ENCODE measurements at places on chromosomes 6 and 20.

DNA sequence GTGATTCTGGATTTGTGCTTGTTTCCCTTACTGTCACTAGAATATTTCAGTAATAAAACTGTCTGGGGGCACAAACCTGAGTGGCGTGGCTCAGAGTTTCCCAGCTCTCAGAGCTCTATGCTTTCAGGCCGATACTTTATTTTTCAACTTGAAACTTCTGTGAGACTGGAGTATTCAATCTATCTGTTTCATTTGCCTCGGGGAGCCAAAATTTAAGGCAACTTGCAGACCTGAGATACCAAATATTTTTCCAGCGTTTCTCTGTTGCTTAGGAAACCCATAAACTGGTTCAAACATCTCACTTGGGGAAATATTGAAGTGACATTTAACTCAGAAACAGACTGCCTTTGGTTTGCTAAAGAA, 74.7 kb downstream of the SOBP start:
- DNase-seq, result no peak

DNA sequence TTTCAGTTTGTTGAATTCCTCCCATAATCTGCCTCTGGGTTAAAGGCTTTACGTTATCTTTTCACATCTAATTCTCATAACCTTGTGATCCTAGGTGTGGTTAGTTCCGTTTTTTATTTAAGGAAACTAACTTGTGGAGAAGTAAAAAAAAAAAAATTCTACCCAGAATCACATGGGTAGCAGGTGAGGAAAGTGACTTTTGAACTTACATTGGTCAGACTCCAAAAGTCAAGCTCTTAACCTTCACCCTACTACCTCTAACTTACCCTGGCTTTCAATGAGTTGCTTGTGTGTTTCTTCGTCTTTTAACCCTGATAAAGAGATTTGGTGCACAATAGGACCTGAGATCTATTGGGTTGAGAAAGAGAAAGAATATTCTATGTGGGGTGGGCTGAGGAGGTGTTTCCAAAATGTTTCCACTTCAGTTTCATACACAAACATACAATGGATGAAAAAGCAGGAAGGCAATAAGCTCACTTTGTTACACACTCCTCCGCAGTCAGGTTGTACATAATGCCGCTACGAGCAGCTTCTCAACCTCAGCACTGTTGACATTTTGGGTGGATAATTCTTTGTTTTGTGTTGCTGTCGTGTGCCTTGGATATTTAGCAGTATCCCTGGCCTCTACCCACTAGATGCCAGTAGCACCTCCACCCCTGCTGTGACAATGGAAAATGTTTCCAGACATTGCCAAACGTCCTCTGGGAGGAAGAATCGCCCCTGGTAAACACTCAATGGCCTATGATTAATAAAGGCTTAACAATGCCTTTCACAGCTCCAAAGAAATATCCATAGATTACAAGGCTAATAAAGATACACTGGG, 193.0 kb upstream of the ZNF217 start:
- DNase-seq, result no peak

DNA sequence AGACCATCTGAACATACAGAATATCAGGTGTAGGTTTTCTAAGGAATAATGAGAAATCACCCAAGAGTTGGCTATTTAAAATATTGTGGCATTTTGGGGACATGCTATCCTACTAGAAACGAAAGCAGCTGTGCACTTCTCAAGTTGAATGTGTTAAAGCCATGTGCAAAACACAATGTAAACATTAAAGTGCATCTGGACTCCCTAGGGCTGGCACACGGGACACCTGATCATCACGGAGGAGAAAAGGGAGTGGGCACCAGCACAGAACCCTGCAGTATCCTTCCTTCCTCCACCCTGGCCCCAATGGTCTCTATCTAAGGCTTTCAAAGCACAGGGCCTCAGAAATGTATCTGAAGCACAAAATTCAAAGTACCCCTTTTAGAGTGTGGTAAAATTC, 94.3 kb downstream of the INSM1 start:
- DNase-seq, result no peak

DNA sequence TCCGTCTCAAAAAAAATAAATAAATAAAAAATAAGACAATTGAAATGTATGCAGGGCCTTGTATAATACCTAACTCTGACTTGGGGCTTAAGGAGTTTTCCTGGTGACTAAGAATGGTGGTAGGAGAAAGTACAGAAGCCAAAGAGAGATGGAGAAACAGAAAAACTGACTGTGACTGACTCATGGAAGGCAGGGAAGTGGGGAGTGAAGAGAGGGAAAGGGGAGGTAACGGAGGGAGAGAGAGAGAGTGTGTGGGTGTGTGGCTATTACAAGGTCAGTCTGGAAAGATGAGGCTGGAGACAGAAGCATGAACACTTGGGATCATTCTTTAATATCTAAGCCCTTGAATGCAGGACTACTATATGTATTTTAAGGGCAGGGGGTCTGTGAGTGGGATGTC, 38.5 kb downstream of the SNRNP48 start:
- DNase-seq, result no peak

DNA sequence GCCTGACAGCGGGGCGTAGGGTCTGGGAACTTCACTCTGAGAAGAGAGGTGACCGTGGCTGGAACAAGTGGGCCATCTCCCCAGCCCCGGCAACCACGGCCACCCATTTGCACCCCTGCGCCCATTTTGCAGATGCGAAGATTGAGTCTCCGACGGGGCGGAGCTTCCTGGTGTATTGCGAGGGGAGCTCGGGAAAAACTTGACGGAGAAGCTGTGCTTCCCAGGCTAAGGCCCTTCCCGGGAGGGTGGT, 653 bp downstream of the ZNF335 start:
- DNase-seq, result no peak

- no peak for DNase-seq
These were observed 166.8 kb upstream of the CST7 start for GRCh38 chr20:24782301-24782700.

GRCh38 chr6:47727391-47727790, 29.0 kb downstream of the ADGRF4 start:
- no peak for DNase-seq

GRCh38 chr6:7633361-7633760, 43.4 kb downstream of the SNRNP48 start:
- DNase-seq, result no peak

DNA sequence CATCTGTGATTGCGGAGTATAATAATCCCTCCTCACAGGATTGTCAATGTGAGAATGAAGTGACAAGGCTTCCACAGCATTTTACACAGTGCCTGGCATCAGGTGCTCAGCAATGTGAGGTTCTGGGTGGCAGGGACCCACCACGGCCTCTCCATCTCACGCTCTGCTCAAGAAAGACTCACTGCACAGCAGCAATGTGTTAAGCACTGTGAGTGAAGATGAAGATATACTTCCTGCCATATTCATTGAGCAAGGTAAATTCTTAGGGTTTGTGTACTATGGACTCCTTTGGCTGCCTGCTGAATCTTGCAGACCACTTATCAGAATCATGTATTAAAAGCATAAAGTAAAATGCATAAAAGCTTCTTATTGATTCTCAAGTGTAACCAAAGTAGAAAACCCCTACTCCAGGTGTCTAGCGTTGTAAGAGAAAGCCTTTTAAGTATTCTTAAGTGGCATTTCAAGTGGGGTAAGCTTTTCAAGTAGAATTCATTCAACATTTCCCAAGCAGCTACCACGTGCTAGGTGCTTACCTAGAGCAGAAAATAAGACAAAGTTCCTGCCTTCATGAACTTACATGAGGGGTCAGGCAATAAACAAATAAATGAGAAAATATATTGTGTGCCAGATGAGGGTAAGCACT, 17.0 kb upstream of the MEP1A start:
- no peak for DNase-seq

- no peak for DNase-seq
These were observed 72.0 kb upstream of the JAG1 start for GRCh38 chr20:10745790-10746189.

DNA sequence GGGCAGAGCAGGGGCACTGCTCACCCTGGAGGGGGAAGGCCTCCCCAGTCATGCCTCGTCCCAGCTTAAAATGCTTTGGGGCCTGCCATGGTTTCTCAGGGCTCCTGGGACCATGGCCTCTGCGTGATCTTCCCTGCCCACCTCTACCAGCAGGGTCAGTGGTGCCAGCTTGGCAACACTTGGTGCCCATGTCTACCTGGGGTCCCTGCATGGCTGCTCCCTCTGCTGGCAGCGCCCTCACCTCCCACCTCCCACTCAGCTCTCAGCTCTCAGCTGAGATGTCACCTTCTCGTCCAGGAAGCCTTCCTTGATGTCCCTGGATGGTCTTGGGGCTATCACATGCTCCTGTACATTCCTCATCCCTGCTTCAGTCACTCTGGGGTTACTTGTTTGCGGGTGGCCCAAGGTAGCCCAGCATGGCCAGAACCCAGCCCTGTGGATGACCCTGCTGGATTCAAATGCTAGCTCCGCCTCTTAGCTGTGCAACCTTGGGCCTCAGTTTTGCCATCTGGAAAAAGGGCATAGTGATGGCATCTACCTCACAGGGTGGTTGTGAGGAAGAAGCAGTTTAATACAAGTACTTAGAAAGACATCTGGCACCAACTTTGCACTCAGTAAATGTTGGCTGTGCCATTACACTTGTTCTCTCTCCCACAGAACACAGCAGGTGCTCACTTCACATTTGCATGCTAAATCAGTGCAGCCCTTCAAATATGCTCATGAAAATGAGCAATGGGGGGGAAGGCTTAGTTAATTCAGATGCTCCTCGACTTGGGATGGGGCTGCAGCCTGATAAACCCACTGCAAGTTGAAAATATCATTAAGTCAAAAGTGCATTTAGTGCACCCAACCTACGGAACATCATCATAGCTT, 53.5 kb upstream of the PTPN1 start:
- no peak for DNase-seq

DNA sequence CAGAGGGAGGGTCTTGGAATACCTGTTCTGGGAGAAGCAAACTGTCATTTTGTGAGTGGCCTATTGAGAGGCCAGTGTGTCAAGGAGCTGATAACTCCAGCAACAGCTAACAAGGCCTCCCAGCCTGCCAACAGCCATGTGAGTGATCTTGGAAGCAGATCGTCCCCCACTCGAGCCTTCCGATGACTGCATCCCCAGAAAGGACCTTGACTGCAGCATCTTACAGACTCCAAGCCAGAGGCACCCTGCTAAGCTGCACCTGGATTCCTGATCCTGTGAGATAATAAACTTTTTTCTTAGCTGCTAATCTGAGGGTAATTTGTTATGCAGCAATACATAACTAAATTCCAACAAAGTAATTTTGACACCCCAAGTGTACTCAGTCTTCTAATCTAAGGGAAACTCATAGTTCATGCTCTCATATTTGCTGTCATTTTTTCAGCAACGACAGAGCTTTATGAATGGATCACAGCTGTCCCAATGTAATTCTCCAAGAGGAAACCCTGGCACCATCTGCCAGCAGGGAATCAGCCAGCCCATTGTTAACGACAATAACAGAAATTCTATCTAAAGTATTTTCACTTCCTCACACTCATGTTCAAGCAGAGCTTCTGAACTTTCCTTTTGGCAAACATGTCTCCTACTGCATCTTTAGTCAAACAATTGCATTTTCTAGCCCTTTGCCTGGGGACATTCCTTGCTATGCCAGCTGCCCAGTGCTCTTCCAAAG, 470.2 kb upstream of the BTBD3 start:
- DNase-seq, result no peak

DNA sequence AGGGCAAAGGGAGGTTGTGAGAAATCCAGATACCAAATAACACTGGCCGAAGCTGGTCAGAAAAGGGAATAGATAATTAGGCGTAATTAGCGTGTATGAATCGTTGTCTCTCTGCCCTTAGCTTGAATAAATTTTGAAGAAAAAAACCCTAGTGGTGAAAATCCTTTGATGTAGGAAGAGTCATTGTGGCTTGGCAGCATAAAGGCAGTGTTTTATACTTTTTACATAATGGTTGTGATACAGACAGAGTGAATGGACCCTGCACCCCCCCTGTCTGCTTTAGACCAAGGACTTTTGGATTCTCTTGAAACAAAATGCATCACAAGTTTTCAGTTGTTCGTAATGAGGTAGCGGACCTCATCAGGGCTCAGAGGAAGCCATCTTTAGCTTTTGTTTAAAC, 126.5 kb downstream of the AFG1L start:
- DNase-seq, result no peak

- DNase-seq, result no peak
These were observed 13.1 kb downstream of the DNPH1 start for GRCh38 chr6:43216200-43216599.

GRCh38 chr6:158786645-158787304, 32.4 kb downstream of the EZR start:
- DNase-seq, result no peak

- peak; percentile 52 for DNase-seq
These were observed at the start of gene BTBD3 for GRCh38 chr20:11917663-11918062. Gene BTBD3, plus strand, starts transcription at chr20:11917893. Its CDS starts 383 bp downstream, at chr20:11918276.

- no peak for DNase-seq
These were observed 151.6 kb downstream of the PRIM2 start for GRCh38 chr6:57469072-57469471.

GRCh38 chr20:7926767-7927166, 13.5 kb downstream of the HAO1 start:
- DNase-seq, result no peak

GRCh38 chr6:13451181-13451895, 36.1 kb downstream of the GFOD1 start:
- no peak for DNase-seq

DNA sequence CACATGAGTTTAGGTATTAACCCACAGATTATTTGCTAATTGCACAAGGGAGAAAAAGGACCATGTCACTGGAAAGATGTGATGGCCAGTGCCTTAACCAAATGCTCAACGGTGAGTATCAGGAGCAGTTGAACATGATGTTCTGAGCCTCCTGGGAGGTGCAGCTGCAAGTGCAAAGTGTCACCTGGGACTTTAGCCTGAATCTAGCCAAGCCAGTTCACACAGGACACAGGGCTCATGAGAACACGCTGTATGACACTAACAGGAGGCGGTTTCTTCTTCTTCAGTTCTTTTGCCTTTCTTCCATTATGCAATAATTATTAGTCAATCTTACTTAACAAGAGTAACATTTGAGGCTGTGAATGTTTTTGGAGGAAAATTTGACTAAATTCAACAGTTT, 225.3 kb downstream of the THBS2 start:
- no peak for DNase-seq

GRCh38 chr6:134826889-134827737, 122.8 kb downstream of the ALDH8A1 start:
- DNase-seq, result no peak

GRCh38 chr6:145244349-145245100, 490.8 kb downstream of the EPM2A start:
- DNase-seq, result no peak

- no peak for DNase-seq
These were observed 182.5 kb downstream of the CDC5L start for GRCh38 chr6:44569931-44570385.

DNA sequence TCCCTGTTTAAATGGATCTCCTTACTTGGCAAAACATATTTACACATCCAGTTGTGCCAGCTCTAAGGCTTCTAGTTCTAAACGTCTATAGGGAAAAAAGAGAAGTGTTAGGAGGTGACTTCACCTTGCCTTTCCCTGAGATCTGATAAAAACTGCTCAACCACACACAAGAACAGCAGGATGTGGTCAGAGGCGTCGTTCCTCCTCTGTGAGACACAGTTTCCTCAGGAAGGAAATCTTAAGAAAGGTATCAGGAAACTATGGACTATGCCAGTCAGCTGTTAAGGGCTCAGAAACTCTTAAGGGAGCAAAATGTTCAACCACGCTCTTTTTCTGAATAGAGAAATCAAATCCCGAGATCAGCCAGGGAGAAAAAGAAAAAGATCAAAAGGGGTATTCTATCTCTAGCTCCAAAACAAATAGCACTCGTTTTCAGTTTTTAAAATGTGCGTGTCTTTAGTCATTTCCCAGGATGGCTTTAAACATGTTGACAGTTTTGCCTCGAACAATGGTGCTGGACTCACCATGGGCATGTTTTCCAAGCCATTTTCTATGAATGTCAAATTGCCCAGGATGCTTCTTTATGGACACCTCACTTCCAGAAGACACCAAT, 154.5 kb downstream of the HACE1 start:
- DNase-seq, result no peak

- DNase-seq, result no peak
These were observed 139.5 kb upstream of the FAM83B start for GRCh38 chr6:54706844-54707605.

Data from amygdala (tissue), 56 donors.